ENCODE measurements at places on chromosomes 4 and X.

GRCh38 chrX:95383778-95384177 is 1300.9 kb upstream of the DIAPH2 start:
- DNase-seq = no peak

DNA sequence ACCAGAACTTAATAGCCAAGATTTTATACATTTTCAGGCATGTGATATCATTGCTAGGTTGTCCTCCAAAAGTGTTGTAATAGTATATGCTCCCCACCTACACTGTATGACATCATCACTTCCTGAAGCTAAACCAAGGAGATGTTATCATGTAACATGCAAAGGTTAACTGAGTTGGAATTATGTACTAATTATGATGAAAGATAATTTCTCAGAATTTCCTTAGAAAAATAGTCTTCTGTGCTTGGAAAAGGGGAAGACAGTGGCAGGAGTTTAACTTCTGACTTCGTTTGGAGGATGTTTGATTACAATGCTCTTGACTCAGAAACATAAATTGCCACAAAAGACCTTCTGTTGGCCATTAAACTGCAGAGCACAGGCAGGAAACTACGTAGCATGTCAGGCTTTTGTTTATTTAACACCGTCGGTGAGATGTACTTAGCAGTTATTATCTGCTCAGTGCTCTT is 83.6 kb upstream of the GUCY1A1 start:
- no peak for DNase-seq

GRCh38 chrX:71091263-71091662 is 4.4 kb upstream of the FOXO4 start:
- DNase-seq = no peak

DNA sequence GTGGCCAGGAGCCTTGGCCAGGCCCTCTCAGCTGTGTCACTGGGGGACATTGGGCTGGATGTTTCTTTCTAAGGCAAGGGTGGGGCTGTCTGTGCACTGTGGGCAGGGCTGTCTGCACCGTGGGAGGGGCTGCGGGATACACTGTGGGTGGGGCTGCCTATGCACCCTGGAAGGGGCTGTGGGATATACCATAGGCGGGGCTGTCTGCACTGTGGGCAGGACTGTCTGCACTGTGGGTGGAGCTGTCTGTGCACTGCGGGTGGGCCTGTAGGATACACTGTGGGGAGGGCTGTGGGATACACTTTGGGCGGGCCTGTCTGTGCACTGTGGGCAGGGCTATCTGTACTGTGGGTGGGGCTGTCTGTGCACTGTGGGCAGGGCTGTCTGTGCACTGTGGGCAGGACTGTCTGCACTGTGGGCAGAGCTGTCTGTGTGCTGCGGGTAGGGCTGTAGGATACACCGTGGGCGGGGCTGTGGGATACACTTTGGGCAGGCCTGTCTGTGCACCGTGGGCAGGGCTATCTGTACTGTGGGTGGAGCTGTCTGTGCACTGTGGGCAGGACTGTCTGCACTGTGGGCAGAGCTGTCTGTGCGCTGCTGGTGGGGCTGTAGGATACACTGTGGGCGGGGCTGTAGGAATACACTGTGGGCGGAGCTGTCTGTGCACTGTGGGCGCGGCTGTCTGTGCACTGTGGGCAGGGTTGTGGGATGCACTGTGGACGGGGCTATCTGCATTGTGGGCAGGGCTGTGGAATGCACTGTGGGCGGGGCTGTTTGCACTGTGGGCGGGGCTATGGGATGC is 31.1 kb downstream of the ACOX3 start:
- DNase-seq = peak; percentile 21

DNA sequence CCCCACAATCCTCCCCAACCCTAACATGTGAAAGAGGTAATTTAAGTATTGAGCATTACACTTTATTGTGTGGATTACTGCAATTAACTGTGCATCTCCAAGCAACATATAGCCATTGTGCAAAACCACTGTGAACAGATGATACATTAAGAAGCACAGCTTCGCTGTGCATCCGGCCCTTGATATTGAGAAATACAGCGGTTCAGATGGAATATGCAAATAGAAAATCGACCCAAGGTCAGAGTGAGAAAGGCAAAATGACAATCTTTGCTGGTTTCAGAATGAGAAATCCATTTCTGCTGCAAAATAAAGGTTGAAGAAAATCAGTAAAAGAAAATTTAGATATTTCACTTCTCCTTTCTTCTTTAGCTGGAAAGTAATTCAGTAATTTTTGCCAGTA is 805.9 kb upstream of the GRID2 start:
- DNase-seq = no peak

DNA sequence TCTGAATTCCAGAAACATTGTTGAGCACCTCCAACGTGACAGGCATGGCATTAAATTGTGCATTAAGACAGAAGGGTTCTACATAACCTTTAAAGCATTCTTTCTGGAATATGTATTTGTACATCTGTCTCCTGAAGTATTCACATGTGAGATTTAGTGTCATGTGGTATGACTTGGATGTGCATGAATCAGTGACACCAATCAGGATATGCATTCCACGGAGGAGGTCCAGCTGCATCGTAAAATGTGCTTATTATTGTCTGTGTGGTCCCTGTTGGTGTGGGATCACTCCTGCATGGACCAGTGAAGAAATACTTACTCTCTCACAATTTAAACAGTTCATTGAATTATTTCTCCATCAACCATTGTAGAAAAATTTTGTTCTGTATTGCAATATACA is 149.0 kb downstream of the MID1 start:
- no peak for DNase-seq

DNA sequence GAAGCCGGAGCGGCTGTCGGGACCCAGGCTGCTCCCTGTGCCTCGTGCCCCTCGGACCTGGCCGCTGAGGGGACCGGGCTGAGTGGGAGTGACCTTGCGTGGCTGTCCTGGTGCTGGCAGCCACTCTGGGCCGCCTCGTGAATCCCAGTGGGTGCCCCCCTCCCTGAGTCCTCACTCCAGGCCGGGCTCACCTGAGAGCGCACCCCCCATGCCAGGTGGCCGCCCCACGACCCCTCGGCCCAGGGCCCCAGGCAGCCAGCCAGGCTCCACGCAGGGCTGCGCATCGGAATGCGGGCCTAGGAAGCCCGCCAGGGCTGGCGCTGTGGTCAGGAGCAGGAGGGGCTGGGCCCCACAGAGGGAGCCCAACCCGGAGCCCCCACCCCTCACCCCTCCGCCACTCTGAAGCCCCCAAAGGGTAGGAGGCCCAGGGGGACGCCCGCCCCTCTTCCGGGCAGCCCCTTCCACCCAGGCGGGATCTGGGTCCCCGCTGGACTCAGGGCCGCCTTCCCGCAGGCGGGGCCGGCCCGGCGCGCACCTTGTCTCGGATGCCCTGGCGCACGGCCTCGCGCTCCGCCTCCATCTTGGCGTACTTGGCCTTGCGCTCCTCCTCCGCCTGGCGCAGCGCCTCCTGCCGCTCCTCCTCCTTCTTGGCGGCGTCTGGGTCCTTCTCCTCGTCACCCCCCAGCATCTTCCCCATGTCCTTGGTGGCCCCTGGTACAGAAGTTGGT is 33.9 kb downstream of the CPLX1 start:
- peak; percentile 25 for DNase-seq

DNA sequence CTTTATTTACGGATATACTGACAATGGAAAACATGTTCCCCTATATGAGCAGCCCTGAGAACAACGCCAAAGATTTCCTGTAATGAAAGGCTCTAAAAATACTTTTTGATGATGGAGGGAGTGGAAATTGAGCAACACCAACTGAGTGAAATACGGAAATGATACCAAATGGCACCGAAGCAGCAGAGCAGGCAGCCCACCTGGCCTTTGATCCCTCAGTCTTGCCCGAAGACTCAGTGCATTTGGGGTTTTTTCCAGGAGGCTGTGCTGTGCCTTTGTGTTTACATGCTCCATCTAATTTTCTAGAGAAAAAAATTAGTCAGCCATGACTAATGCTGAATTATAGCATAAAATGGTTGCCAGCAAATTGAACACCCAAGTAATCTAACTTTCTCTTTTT is 169.9 kb upstream of the RBPJ start:
- DNase-seq = no peak

GRCh38 chr4:136505020-136505419 is 1027.3 kb downstream of the PCDH18 start:
- DNase-seq = no peak

- no peak for DNase-seq
Observed at GRCh38 chrX:68895778-68896177, 67.0 kb downstream of the EFNB1 start.

- DNase-seq = no peak
Observed at GRCh38 chrX:15511563-15511962, 11.0 kb downstream of the BMX start.

- DNase-seq = no peak
Observed at GRCh38 chrX:109911046-109911445, 91.9 kb upstream of the TMEM164 start.

GRCh38 chr4:179307297-179308136 is 1865.3 kb upstream of the AGA start:
- no peak for DNase-seq

GRCh38 chr4:83626245-83626836 is 90.4 kb downstream of the GPAT3 start:
- no peak for DNase-seq

GRCh38 chr4:187059021-187059420 is 335.4 kb upstream of the FAT1 start:
- DNase-seq = no peak

DNA sequence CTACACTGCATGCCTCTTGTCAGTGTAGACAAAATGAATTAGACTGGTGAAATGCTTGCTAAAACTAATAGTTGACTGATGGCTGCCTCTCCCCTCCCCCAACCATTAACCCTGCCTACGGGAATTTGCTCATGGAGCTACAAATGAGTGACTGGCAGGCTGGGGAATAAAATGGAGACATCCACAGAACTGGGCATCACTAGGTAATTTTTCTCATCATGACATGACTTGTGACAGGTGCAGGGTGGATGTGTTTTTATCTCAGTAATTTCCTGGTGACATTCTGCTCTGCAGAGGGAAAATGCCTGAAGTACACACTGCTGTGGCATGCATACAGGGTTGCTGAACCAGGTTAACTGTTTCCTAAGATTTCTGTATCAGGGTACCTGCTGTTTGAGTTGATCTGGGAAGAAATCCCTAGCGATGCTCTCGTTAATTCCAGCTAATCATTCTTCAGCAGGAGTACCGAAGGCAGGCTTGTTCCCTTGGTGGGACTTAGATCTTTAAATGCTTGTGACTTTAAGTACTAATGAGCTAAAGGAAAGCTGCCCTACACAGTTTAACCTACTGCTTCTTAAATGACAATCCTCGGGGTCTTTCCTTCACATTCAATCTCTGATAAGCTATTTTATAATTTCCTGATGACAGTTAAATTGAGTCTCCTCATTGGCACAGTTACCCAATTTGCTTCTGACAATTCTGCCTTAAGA is 376.3 kb upstream of the LCORL start:
- DNase-seq = no peak

DNA sequence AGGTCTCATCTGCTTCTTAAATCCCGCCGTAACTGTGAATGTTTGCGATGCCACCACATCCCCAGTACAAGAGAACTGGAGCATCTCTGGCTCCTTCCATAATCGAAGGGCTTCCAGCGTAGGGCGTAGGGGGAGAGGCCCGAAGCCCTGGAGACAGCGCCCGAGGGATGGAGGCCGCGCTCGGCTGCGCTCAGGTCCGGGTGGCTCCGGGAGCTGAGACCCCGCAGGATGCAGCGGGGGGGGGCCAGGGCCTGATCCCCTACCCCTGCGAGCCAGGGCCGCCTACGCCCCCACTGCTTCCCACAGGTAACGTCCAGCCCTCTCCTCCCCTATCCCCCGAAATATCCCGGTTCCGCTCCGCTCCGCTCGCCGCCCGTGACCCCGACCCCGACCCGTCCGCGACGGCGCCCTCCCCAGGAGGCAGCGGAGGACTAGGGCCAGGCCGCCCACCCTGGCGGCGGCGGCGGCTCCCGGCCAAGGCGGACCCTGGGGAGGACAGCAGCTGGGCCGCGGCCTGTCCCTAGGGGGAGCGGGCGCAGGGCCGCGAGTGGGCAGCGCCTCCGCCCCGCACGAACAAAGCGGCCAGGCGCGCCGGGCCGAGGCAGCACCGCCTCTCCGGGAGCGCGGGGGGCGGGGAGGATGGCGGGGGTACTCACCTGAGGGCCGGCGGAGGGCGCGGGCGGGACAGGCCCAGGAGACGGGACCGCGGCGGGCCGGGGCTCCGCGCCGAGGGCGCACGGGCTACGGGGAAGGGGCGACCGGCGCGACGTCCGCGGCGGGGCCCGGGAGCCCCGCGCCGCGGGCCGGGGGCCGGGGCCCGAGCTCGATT is 723 bp downstream of the WDFY3 start:
- no peak for DNase-seq

DNA sequence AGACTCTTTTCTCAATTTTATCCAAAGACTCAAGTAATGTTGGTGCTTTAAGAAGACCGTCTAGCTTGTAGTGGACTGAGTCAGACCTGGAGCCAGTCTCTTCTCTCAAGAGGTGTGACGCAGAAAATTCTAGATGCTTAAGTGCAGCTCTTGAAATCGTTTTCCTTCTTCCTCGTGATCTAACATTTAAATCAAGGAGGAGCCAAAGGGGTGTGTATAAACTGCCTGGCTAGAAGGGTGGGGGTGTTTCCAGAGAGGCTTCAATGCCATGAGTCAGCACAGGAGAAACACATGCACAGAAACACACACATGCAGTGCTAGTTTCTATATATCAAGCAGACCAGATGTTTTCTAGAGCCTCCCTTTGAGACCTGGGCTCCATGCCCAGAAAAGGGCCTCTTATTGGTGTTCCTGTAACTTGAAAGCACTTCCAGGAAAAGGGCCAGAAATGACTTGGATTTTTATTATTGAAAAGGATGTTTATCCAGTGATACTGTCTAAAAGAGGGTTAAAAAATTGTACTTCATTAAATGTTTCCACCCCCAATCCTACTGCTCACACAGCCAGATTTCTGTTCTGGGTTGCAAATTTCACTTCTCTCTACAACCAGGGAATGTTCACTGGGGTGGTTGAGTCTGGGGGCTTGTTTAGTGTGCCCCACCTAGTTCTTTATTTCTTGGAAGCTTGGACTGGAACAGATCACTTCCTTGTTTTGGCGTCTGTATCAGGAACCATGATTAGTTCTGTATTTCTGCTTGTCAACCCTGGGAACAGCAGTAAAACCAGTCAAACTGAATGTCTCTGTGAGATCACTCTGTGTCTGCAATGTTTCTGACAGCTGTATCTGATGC is at the start of gene CLIC2:
CLIC2 (minus strand) TSS at position 129 of the 851 bp plus-strand sequence. CDS start 187 bp downstream, outside the sequence.
- no peak for DNase-seq

DNA sequence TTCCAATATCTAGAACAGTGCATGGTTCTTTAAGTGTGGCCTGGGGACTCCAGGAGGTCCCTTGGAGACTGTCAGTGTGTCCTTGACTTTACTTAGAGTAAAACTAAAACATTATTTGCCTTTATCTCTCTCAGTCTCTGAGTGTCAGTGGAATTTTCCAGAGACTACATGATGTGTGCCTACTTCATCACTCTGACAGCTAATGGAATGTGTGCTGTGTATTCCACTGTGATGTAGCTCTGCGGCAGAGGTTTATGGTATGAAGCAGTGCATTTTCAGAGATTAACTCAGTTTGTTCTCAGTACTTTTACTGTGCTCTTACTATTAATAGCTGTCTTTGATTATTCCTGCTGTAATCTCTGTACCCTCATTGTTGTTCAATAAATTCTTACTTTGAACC is 85.6 kb downstream of the MANBA start:
- no peak for DNase-seq

GRCh38 chr4:13597141-13597540 is 30.4 kb downstream of the BOD1L1 start:
- DNase-seq = no peak

GRCh38 chr4:88702782-88703181 is 5.2 kb upstream of the NAP1L5 start:
- no peak for DNase-seq

GRCh38 chr4:138977524-138977923 is 38.1 kb upstream of the NOCT start:
- no peak for DNase-seq

GRCh38 chrX:78375894-78376293 is 48.5 kb upstream of the CYSLTR1 start:
- DNase-seq = no peak

GRCh38 chr4:185638093-185638492 is 102.8 kb upstream of the PDLIM3 start:
- no peak for DNase-seq
